ENCODE measurements at places on chromosomes 5 and 9.

- DNase-seq = no peak
Observed at GRCh38 chr5:138661291-138661960, 86.2 kb upstream of the HSPA9 start.

DNA sequence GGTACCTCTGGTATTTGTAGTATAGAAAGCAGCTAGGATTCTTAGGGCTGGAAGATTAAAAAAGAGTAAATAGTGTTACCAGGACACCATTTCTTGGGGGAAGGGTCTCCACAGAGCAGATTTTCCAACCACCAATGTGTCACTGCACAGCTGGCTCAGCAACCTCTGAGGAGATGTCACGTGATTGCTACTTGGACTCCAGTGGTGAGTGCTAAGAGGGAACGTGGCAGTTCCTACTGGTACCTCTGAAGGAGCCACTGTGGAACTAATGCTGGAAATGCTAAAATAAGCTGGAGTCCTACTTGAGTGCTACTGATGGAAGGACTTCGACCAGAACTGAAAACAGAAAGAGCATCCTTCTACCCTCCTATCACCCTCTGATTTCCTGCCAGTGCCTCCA, 36.1 kb upstream of the SPDL1 start:
- no peak for DNase-seq

DNA sequence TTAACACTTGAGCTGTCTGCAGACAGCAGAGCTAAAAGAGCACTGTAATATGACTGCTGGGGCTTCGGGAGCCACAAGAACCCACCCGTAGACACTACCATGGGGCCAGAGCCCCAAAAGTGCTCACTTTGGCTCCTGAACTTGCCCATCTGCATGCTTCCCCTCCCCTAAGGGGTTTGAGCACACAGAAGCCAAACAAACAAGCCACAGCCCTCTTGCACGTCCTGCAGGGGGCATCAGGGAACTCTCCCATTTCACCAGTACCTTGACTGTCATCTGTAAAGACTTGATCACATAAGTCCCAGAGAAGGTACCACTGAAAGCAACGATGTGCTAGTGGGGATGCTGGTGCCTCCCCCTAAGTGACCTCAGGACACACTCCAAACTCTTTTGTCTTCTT, 681.8 kb downstream of the SEMA5A start:
- no peak for DNase-seq

GRCh38 chr9:75184471-75184870, 96.2 kb downstream of the OSTF1 start:
- DNase-seq = no peak

- DNase-seq = no peak
Observed at GRCh38 chr5:135535420-135535819, 344 bp downstream of the NEUROG1 start.

DNA sequence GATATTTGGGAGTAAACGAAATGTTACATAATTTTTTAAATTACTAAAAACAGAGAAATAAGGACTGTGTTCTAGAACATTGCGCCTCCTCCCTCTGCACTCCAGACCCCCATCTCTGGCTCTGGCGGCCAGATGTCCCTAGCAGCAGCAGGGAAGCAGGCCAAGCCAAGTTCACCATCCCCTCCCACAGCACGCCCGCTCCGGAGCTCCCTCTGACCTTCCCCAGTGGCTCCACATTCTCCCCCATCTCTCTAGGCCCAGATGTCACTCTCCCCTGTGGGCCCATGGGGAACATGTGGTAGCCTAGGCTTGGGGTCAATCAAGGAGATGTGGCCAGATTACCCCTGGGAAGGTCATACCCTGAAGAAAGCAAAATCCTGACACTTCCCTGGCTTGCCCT, 6.3 kb upstream of the WNK2 start:
- DNase-seq = peak; percentile 33

GRCh38 chr9:131732061-131732526, 7.8 kb downstream of the RAPGEF1 start:
- DNase-seq = no peak

Measured in left ventricle myocardium superior (tissue), 1 donor.